ENCODE measurements at places on chromosomes 11 and 22.

GRCh38 chr11:14413307-14414069 lies 54.5 kb upstream of the RRAS2 start:
- DNase-seq: no peak

DNA sequence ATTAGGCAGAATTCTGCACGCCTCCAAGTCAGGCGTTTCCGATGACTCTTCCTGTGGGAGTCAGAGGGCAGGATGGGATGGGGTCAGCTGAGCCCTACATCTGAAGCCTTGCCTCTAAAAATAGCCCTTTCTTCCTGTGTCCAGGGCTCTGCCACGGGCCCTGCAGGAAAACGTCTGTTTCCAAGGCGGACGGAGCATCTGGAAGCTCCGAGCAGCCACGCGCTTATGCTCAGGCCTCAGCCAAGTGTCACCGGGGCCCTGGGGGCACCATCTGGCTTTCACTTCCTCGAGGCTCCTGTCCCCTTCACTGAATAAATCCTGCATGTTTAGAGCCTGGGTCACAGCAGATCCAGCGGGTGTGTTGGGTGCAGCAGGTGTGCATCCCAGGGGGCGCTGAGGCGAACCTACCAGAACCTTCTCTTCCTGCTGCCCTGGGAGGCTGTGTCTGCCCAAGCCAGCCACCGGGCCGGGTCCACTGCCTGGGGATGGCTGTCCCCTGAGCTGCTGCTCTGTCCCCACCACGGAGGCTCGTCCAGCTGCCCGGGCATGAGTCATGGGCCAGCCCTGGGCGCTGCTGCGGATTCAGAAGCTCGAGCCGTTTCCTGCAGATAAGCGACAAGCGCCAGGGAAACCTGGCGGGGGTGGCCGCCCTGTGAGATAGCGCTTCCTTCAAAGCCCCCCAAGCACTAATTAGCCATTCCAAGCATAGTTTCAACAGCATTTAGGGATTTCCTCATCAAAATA lies 32.0 kb upstream of the LINC01488 start:
- no peak for DNase-seq

DNA sequence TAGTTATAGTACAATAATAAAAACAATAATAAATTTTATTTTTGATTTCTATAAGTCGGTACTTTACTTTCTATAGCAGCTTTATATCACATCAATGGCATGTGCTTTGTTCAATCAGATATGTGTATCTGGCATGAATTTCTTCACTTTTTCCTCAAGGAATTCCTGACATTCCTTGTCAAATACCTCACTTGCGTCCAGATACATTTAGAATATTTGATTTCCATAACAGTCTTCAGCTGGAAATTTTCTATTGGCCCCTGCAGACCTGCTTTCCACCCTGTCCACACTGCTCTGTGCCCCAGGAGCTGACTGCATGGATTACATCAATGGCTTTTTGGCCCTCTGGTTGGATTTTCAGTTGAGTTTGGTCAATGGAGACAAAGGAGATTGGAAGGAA lies 93.2 kb downstream of the FAR1 start:
- no peak for DNase-seq

DNA sequence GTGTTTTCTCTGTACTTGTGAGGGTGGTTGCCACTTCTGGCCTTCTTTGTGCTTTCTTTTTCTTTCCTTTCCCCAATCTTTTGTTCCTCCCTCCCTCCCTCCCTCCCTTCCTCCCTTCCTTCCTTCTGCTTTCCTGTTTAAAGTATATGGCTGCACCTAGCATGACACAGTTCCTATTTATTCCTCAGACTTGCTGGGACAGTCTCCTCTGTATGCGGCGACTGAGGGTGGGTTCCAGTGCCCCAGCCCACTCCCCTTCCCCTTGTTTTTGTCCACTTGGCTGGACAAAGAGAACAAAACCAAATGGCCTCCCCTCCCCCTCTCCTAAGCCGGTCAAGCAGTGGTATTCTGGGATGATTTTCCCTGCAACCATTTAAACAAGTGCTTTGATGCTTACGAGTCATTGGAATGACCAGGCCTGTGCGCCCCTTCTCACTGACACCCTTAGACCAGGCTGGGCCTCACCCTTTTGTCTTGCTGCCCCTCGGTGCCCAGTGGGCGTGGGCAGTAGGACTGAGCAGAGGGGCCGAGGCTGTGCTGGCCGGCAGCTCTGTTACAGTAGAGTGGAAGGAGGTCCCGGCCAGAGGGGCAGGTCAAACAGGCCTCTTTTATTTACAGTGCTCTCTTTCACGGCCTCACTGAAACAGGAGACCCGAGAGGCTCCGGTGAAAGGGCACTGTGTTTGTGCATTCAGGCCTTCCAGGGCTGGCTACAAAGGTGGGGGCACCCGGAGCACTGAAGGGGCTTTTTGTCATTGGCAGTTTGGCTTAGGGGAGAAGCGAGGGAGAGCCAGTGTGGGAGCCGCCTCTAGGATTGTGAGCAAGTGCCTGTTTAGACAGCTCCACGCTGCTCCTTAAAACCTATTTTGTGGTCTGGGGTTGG lies 32.2 kb downstream of the ZBTB16 start:
- no peak for DNase-seq

- no peak for DNase-seq
Measured at GRCh38 chr11:92707173-92707619, 262.3 kb upstream of the MTNR1B start.

- DNase-seq: no peak
Measured at GRCh38 chr11:106400949-106401570, 323.6 kb downstream of the AASDHPPT start.

GRCh38 chr11:117375960-117376359 lies 48.3 kb downstream of the CEP164 start:
- DNase-seq: no peak

DNA sequence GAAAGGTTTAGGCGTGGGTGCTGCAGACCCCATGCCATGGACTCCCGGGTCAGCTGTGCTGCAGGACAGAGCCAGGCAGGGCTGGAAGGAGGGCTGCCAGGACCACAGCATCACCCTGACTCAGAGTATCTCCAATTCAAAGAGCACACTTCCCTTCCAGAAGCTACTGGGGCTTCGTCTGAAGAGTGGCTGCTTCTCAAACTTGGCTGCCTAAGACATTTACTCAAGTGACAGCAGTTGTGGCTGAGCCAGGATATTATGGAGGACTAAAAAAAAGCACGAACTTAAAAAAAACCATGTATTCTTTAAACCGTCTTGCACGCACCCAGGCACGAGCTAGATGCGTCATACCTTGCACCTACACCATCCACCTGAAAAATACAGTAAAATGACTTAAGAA lies 13.0 kb upstream of the BID start:
- no peak for DNase-seq

DNA sequence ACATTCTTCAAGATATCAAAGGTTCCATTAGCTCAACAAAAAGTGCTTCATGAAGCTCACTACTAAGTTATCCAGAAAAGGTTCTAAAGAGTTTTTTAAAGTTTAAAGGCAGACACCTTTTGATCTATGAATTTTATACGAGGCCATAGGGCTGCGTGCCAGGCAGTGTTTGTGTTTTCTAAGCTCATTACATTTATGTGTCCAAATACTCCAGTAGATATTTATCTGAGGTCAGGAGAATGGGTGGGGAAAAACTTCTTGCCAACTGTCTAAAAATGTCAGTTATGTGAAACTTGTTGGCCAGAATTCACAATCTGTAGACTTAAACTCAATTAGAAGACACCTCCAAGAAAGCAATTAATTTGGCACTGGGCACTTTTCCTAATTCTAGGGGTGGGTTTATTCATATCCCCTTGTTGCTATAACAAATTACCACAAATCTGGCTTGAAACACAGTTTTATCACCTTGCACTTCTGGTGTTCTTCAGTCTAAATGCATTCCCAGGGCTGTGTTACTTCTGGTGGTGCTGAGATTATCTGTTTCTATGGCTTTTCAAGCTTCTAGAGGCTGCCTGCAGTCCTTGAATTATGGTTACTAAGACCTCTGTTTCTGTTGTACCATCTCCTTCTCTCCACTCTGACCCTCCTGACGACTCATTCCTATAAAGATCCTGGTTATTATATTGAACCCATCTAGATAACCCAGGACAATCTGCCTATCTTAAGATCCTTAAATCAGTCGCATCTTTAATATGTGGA lies 1030.4 kb upstream of the CNTN5 start:
- no peak for DNase-seq

DNA sequence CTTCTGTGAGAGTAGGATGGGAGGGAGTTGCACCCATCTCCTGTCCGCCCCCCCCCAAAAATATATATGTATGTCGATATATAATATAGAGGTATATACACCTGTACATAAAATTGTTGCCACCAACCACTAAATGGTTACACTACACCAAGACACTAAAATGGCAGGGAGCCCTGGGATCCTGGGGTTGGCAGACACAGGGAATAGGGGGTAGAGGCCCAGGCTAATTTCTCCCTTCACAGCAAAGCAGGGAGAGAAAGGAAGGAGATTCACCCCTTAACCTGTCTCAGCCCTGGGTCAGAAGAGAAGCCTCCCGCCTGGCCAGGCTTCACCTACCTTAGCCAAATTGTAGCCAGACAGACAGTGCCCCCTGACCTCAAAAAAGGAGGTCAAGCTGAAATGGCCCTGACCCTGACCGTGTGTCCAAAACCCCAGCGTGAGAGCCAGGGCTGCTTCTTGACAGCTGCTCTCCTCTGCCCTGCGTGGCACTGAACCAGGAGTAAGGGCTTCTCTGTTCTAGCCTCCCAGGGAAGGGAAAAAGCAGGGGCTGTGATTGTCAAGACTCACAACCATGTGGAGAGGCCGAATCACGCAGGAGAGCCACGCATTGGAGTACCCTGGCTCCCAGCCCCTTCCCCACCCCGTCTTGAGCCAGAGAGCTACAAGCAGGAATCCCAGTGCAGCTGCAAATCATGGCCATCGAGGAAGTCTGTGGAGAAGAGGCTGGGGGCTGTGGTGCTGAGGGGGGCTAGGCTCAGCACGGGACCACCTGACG lies 40.5 kb downstream of the SGSM3 start:
- DNase-seq: no peak

GRCh38 chr11:83475760-83476159 lies 189.6 kb upstream of the CCDC90B start:
- DNase-seq: no peak

GRCh38 chr22:27173530-27173929 lies 516.1 kb downstream of the MIAT start:
- DNase-seq: no peak

DNA sequence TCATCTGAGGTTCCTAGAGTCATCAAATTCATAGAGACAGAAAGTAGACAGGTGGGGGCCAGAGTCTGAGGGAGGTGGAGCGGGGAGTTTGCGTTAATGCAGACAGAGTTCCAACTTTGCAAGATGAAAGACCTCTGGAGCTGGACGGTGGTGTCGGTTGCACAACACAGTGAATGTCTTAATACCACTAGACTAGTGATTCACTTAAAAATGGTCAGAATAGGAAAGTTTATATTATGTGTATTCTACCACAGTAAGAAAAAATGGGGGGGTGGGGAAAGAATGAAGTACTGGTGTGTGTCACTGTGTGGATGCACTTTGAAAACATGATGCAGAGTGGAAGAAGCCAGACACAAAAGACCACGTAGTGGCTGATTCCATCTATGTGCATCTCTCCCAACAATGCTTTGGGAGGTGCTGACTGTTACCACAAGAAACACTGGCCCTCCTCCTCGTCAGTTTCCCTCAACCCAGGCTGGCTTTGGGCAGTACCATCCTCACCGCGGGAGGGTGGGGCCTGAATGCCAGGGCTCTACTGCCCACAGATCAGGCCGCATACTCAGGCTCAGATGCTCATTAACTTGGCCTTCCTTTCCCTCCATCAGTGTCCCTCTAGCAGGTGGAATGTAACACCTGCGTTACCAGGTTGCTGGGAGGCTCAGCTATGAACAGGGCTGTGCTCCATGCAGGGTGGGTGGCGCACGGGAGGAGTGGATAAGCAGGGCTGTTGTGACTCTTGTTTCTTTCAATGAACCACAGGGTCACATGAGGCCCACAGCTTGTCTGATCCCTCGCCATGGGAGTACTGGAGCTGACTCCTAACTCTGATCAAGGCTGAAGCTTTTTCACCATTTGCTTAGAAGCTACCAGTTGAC lies 297.0 kb downstream of the CTTN start:
- DNase-seq: no peak

GRCh38 chr11:44088871-44089270 lies 6.6 kb upstream of the EXT2 start:
- no peak for DNase-seq

GRCh38 chr22:36467042-36467810 lies 14.2 kb downstream of the TXN2 start:
- DNase-seq: no peak

DNA sequence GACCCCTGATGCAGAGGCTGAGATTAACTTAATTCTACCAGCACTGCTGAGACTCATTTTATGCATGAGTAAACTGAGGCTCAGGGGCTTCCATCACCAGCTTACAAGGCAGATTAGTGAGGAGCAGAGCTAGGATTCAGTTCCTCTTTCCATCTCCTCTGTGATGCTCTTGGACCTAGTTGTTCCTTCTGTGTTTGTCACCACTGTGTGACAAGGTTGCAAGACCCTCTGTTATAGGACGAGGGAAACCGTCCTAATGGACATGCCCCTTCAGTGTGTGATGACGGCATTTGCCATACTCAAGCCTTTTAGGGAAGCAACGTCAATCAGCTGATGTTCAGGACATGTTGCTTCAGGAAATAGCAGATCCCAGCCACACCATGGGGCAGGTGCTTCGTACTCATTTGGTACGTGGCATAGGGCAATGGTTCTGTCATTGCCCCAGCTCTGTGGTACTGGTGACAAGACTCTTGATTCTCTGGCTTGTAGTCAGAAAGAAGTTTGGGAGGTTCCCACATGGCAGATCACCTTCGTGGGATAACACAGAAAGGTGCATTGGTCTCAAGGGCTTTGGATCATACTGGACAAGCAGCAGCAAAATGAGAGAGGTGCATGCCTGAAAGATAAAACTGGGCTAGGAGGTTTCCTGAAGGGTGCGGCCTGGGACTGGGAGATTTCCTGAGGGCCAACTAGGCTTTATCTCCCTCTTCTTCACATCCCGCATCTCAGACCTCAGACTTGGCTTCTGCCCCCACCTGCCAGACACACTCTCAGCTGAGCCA lies 23.9 kb upstream of the CD44 start:
- no peak for DNase-seq

GRCh38 chr11:55811067-55811466 lies at the start of gene OR5L1:
Gene OR5L1 (plus strand): TSS chr11:55811367. CDS start chr11:55811467, 100 bp downstream.
- no peak for DNase-seq

DNA sequence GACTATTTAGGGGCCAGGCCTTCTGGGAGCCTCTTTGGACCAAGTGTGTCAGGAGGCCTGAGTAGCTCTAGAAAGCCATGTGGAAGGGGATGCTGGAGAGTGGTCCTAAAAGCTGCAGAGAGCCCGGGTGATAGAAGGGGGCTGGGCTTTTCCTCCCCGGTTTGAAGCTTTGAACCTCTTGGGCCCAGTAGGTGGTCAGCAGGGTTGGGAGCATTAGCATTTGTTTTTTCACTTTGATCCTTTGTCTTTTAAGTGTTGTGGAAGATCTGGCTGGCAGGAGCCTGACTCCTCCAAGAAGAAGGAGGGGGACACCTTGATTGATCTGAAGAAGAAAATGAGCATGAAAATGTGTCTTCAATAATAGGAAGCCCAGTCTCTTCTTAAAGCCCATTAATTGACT lies 596.6 kb downstream of the INSC start:
- no peak for DNase-seq

- DNase-seq: no peak
Measured at GRCh38 chr11:65493367-65494176, 5.3 kb upstream of the MALAT1 start.

- no peak for DNase-seq
Measured at GRCh38 chr11:88293931-88294330, 43.6 kb downstream of the CTSC start.
